ENCODE measurements at places on chromosomes 6 and 20. TPM values are rescaled to one million over a fixed set of nuclear protein-coding genes. Genes with fewer than 3 reads are reported as not detected.

Gene RIPPLY2
- not detected for total RNA-seq

Gene SS18L1
- total RNA-seq: 39.8 TPM

Gene MAVS
- total RNA-seq: 35.2 TPM

Gene PNLDC1
- total RNA-seq: not detected

Gene LY6G6D
- total RNA-seq: not detected

Gene PSORS1C1
- total RNA-seq: not detected

Gene HLA-G
- not detected for total RNA-seq

DNA sequence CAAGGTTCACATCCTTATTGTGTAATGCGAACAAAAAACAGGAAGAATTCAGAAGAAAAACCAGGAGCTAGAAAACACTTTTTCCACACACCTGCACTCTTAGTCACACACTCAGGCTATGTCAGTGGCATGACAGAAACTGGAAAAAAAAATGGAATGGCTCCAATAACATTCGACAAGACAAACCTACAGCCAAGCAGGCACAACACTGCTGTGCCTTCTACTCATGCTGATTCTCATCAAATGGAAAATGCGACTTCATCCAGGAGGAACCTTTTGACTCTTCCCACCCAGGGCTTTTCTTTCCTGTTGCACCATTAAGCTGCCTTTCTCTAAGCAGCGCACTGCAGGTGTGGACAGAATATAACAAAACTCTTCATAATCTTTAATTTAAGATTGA, 163.2 kb upstream of the BTBD3 start:
- no peak overlapping the region for H3K27ac ChIP-seq
- H3K4me1 ChIP-seq: no peaks in the 10 kb centered on the region
- no peak overlapping the region for H3K4me3 ChIP-seq
- no peaks in the 10 kb centered on the region for H3K36me3 ChIP-seq

DNA sequence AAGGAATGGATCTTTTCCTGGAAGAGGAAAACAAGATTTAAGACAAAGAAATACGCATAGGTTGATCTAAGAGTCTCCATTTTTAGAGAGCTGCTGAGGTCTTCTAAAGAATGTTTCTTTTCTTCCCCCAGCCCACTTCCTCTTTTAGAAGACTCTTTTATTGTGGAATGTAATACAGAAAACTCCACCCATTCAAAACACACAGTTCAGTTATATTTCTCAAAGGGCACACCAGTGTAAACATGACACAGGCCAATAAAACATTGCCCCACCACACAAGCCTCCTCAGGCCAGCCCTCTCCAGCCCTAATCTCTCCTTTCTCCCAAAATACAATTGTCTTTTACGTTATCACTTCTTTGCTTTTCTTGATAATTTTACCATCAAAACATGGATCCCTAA, 42.8 kb downstream of the SLC35B3 start:
- H3K36me3 ChIP-seq: no peaks in the 10 kb centered on the region
- H3K4me3 ChIP-seq: no peak overlapping the region
- DNase-seq: no peak
- H3K4me1 ChIP-seq: no peaks in the 10 kb centered on the region

- no peak for DNase-seq
- H3K36me3 ChIP-seq: no peaks in the 10 kb centered on the region
- no peak overlapping the region for H3K4me3 ChIP-seq
- H3K27me3 ChIP-seq: no peaks in the 10 kb centered on the region
- H3K27ac ChIP-seq: no peak overlapping the region
These were observed 135.3 kb upstream of the DEFB112 start for GRCh38 chr6:50185006-50185405.

GRCh38 chr20:20820104-20820503, 107.7 kb upstream of the RALGAPA2 start:
- no peak overlapping the region for H3K4me3 ChIP-seq
- no peaks in the 10 kb centered on the region for H3K4me1 ChIP-seq
- DNase-seq: no peak
- H3K27ac ChIP-seq: no peak overlapping the region

DNA sequence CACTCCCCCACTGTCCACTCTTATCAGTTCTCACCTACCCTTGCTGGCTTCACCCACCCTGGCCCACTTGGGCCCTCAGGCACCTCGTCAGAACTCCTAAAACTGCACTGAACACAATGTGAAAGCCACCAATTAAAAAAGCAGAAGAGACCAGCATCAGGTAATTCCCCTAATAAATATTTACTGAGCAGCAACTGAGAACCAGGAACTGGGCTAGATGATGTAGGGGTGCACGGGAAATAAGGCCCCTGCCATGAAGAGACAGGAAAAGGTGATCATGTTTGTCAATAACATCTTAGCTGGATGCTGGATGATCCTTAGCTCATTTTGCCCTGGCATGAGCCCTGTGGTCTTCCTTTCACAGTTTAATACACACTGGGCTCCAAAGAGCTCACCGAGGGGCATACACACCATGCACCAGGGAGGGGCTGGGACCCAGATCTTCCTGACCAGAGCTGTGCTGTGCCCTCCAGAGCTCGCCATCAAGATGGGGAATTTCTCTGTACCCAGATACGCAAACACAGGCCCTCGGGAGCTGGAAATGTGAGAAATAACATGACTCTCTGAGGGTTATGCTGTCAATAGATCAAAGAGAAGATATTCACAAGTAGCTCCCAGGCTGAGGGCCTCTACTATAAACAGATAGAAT, 113.6 kb upstream of the SLC22A16 start:
- no peaks in the 10 kb centered on the region for H3K36me3 ChIP-seq
- H3K4me1 ChIP-seq: no peaks in the 10 kb centered on the region
- no peak for DNase-seq
- H3K27ac ChIP-seq: no peak overlapping the region
- no peaks in the 10 kb centered on the region for H3K27me3 ChIP-seq

DNA sequence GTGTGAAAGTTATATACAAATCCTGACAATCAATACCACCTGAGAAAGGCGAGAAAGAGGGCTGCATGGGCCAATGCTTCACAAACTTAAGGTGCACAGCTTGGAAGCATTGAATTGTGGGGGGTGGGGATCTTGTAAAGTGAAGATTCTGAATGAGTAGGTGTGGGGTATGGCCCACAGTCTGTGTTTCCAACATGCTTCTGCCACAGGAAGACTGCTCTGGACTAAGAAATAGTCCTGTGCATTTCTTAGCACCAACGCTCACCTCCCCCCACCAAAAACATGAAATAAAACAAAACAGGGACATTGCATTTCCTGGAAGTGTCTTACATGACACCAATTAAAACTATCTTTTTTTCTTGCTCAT, 21.9 kb upstream of the TRAM2 start:
- no peak overlapping the region for H3K4me3 ChIP-seq
- H3K36me3 ChIP-seq: no peaks in the 10 kb centered on the region
- no peaks in the 10 kb centered on the region for H3K27me3 ChIP-seq
- H3K27ac ChIP-seq: no peak overlapping the region

DNA sequence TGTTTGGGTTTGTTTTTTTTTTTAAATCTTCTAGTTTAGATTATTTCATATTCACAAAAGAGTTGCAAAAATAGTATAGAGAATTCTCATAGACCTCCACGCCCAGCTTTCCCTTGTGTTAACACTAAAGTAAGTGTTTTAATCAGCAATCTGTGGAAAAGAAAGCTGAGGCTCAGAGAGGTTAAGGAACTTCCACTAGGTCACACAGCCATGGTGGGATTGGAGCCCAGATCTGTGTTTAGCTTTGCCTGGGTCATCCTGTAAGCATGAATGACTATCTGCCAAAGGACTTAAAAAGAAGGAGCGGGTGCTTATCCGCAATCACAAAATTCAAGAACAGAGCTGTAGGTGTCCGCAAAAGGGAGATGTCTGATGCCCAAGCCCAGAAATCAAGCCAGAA, 60.5 kb downstream of the EDN3 start:
- no peaks in the 10 kb centered on the region for H3K27me3 ChIP-seq
- no peak for DNase-seq
- H3K4me3 ChIP-seq: no peak overlapping the region
- H3K27ac ChIP-seq: no peak overlapping the region
- H3K4me1 ChIP-seq: no peaks in the 10 kb centered on the region
- H3K36me3 ChIP-seq: no peaks in the 10 kb centered on the region

GRCh38 chr6:107228754-107229153, 113.4 kb upstream of the BEND3 start:
- H3K4me1 ChIP-seq: no peaks in the 10 kb centered on the region
- H3K27me3 ChIP-seq: no peaks in the 10 kb centered on the region
- no peaks in the 10 kb centered on the region for H3K36me3 ChIP-seq
- DNase-seq: no peak
- H3K4me3 ChIP-seq: no peak overlapping the region

DNA sequence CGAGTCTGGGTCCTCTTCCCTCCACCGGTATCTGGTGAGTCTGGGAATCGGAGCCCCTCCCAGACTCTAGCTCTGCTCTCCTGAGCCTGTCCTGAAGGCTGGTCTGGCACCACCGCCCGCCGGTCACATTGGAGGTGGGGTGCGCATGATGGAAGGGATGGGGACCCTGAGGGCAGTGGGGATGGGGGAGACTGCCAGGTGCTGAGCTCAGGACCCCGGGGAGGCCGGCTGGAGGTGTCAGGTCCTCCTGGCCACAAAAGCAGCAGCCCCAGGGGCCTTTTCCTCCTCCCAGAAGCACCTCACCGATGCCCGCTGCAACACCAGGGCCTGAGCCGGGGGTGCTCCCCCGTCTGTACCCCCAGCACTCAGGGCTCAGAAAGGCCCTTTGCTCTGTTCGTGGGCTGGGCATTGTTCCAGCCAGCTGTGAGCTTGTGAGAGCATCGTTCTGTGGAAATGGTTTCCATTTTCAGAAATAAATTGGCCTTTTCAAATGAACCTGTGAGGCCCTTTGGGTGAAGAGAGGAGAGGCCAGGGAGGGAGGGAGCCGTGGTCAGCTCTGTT, 2.5 kb upstream of the NPBWR2 start:
- no peaks in the 10 kb centered on the region for H3K4me1 ChIP-seq
- H3K27ac ChIP-seq: no peak overlapping the region

GRCh38 chr6:2626401-2626800, 124.3 kb downstream of the MYLK4 start:
- DNase-seq: no peak
- peaks cover 2% of the 10 kb centered on the region for H3K4me1 ChIP-seq
- H3K36me3 ChIP-seq: no peaks in the 10 kb centered on the region
- H3K27ac ChIP-seq: peak overlapping the region; percentile 93

GRCh38 chr6:62721408-62721807, 435.4 kb upstream of the KHDRBS2 start:
- no peaks in the 10 kb centered on the region for H3K36me3 ChIP-seq
- DNase-seq: no peak
- H3K4me3 ChIP-seq: no peak overlapping the region
- no peak overlapping the region for H3K27ac ChIP-seq
- H3K27me3 ChIP-seq: no peaks in the 10 kb centered on the region

DNA sequence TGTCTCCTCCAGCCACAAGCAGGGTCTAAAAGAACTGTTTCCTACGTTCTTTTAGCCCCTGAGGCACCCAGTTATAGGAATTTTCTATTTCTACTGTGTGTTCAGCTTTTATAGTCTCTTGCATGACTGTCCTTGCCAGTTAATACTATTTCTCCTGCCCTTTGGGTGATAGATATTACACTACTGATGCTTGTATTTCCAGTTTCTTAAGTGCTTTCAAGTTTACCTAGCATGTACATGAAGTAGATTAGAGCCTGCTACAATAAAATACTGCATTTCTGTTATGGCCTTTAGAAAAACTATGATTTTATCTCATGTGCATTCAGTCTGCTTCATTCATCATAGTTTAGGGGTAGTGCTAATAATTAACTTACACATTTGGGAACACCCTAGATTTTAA, 89.6 kb downstream of the FOXO3 start:
- no peaks in the 10 kb centered on the region for H3K36me3 ChIP-seq
- H3K27me3 ChIP-seq: no peaks in the 10 kb centered on the region
- peaks cover 71% of the 10 kb centered on the region for H3K4me1 ChIP-seq
- no peak for DNase-seq
- H3K27ac ChIP-seq: peak overlapping the region; percentile 90

DNA sequence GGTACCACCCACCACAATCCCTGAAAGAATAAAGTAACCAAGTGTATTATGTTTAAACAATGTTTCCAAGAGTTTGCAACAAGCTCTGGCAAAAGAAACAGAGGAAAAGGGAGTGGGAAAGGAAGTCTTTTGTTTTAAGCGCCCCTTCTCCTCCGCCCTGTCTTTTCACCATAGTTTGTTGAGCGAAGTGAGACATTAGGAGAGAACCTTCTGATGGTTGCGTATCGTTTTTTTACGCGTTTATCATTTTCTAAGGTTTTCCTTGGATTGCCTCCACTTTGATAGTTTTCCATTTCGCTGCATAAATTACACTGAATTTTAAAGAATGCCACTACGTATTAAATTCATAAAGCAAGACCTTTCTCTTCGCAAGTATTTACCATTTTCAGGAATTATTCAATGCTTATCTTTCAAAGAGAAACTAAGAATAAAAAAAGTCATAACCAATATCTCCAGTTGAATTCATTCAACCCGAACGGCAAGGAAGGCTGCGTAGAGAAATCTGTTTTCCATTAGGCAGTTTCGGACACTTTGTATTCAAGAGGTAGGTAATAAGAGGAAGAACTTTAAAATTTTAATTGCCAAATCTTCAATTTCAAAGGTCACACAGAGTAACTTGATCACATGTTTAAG, 920 bp upstream of the EPHA7 start:
- peaks cover 9% of the 10 kb centered on the region for H3K4me1 ChIP-seq
- DNase-seq: no peak
- H3K27ac ChIP-seq: no peak overlapping the region
- peaks cover 7% of the 10 kb centered on the region for H3K27me3 ChIP-seq
